ENCODE measurements at places on chromosomes 7 and 10.

- no peak for DNase-seq
These were observed 4.7 kb upstream of the HBP1 start for GRCh38 chr7:107164092-107164491.

DNA sequence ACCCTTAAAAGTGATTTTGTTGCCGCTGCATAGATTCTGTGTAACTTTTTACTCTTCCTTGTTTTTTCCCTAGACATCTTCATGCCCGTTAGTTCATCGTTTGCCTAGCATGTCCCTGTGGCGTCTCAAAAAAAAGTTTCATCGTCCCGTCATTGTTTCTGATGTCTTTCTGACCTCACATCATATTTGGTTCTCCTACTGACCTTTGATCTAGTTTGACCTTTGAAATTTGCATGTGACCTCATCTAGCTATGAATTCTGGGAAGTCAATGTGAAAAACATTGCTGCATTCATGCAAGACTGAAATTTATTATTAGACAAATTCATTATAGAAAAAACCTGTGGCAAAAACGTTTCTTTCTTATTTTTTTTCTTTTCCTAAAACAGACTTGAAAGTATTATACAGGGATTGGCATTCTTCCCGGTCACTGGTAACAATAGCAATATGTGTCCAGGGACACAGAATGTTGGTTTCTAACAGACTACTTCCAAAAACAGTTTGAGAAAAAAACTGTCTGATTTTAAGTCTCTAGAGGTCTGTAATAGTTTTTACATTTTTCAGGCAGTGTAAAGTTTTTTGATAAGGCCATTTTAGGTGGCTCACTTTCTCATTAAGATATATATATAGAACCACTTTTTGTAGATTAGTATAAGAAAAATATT lies 280.9 kb downstream of the USP6NL start:
- DNase-seq: no peak

DNA sequence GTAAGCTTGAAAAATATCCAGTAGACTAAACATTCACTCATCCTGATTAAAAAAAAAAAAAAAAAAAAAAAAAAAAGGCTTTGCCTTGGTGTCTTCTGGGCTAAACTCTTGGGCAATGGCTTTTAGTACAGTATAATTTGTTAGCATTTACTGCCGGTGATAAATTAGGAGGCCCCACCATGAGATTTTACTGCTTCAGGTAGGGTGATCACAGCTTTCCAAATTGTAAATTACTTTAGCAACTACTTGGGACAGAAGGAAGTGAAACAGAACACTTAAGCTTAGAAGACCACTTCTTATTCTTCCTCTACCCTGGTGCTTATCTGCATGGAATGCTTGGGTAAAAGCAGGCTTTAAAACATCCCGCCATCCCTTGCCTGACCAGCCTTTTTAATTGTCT lies 152.1 kb downstream of the HIBADH start:
- DNase-seq: no peak

- no peak for DNase-seq
These were observed 248.7 kb upstream of the NPVF start for GRCh38 chr7:25476863-25477499.

GRCh38 chr7:90657481-90657880 lies 61.4 kb downstream of the CDK14 start:
- DNase-seq: no peak

DNA sequence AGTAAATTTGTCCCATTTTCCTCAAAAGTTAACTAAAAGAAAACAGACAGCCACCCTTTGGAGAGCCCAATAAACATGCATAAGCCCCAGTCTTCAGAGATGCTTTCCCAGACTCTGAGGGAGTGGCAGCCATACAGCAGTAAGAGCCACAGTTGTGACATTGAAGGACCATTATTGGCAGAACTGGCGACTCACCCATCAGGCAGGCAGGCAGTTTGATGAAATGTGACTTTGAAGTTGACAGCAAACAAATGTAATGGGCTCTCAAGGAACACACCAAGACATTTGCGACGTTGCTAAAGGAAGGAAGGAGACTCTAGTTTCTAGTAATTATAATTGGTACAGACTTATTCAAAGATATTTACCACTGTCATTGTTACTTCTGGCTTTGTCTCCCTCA lies 287.5 kb upstream of the PHYHIPL start:
- DNase-seq: no peak

GRCh38 chr7:15845461-15845860 lies 159.0 kb upstream of the MEOX2 start:
- no peak for DNase-seq

DNA sequence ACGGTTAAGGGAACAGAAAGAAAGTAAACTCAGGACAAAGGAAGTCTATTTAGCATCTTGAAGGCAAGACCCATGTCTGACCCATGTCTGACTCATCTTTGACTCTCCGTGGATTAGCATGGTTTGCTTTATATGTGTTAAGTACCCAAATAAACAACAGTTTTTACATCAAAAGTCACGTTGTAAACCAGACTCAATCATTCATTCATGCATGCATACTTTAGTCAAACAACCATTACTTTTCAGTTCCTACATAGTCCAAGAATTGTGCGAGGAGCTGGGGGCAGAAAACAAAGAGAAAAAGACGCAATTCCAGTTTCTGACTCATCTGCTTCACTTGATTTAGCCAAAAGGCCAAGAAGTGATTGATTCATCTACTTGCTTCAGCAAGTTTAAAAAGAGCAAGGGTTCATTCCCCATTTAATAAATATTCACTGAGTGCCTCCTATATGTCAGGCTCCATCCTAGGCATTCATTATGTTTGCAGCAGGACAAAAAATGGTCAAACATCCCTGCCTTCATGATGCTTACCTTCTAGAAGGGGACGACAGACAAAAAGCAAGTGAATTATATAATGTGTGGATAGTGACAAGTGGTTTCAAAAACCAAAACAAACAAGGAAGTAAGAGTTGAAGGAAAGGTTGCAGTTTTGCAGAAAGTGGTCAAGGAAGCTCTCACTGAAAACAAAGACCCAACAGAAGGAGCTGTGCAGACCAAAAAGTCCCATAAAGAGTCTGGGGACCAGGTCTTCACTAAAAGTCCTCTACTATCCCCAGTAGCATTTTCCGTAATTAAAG lies 116.2 kb downstream of the FAM107B start:
- no peak for DNase-seq

DNA sequence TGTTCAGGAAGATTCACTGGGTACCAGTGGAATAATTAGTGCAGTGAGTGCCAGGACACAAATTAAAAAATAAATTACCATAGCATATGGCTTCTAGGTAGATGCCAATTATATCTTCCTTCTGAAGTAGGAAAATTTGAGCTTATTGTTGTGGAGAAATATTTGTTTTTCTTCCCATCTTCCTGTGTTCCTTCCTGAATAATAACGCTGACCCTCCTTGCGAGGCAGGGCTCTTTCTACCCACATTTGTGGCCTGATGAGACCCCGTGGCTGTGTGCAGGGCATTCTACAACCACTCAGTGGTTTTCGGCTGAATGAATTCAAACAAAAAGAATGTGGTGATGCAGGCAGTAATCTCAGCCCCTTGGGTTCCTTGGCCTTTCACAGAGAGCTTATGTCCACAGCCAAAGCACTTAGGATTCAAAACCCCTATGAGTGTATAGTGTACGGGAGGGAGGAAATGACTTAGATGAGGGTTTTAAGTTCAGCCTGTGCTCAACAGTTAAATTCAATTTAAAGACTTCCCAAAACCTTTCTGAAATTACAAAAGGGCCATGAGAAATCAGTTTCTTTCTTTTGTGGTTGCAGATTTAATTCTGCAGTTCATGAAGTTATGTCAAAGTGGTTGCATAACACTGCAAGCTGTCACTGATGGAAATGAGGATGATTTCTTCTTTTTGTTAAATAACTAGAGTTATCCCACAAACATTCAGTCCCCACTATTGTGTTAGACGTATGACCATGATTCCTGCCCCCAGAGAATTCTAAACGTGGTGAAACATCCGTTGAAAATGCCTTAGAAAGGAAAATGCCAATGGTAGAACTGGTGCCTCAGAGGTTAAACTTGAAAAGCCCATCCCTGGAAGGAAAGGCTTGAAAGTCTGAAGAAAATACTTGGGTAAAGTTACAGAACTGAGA lies 255.3 kb downstream of the FZD1 start:
- DNase-seq: no peak

DNA sequence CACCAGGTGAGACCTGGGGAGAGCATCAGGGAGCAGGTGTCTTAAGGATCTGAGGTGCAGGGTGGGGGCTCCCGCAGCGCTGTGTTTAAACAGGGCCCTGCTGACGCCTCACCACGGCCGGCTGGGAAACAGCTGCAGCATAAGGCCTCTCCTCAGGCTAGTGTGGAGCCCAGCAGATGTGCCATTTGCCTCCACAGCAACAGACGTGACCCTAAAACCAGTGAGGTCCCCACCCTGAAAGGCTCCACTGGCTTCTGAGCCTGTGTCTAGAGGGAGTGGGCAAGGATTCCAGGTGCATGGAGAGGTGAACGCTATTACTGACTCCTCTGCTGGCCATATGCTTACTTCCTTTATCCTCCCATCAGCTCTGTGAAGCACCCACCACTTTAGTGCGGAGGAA lies 47.8 kb downstream of the SYPL1 start:
- DNase-seq: no peak
